Stimulated activated CD4-positive, alpha-beta T cell treated with anti-CD3 and anti-CD28 coated beads, TNF-alpha, amount 100 ng/mL, for 4 hours (primary cell): ENCODE measurements at places on chromosomes 11 and 22.

DNA sequence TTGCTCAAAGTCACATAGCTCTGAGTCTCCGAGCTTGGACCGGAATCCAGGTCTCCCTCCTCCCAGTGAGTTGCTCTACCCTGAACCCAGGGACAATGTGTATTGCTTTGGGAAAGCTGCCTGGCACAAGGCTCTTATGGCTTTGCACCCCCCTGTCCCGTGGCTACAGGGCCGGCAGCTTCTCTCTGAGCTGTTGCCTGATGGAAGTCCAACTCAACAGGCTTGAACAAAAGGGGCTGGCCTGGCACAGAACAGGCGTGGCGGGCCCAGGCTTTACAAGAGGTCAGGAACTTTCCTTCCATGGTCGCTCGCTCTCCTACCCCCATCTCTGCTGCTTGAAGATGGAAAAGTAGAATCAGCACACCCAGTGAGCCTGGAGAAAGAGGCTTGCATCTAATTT is 34.3 kb downstream of the MYEOV start:
- no peak for DNase-seq

DNA sequence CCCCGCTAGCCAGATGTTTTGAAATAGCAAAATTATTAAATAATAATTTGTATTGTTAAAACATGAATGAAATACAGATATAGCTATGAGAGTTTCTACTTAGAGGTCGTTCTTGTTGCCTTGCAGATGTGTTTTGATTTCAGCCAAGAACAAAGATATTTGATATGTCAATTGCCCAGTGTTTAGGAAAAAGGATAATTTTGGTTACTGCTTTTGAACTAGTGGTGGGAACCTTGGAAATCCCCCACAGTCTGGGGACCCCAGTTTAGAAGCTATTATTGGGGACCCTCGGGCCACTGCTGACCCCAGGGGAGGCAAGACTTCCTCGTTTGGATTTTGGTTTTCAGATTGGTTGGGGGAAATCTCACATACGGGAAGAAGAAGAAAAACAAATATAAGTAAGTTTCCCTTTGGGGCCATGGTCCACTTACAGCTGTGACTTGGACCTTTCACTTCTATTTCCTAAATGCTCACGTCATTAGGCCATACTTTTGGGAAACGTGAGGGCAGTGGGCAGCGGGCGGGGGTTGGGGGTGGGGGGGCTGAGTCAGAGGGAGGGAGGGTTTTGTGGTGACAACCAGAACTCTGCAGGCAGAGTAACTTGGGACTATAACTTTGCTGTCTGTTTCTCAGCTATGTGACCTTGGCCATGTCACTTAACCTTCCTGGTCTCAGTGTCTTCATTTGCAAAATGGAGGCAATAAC is 37.0 kb downstream of the LDLRAD3 start:
- no peak for DNase-seq

- DNase-seq, result no peak
Measured at GRCh38 chr11:92125321-92125720, 99.3 kb upstream of the FAT3 start.

GRCh38 chr11:78338138-78338537 is 79.5 kb downstream of the GAB2 start:
- no peak for DNase-seq

- no peak for DNase-seq
Measured at GRCh38 chr22:40509401-40510134, 127.0 kb downstream of the MRTFA start.

- DNase-seq, result no peak
Measured at GRCh38 chr11:35619116-35619854, 1.0 kb downstream of the FJX1 start.

GRCh38 chr11:65572356-65573051 is at the start of gene FAM89B:
Gene FAM89B, plus strand, starts transcription at chr11:65572538. Its CDS starts 132 bp downstream, at chr11:65572670.
- peak; percentile 83 for DNase-seq

GRCh38 chr11:116033931-116034553 is 529.8 kb upstream of the CADM1 start:
- DNase-seq, result no peak

- no peak for DNase-seq
Measured at GRCh38 chr11:2709429-2709828, 9.6 kb upstream of the KCNQ1OT1 start.

- DNase-seq, result no peak
Measured at GRCh38 chr22:48486134-48486532, 1341.5 kb downstream of the BRD1 start.

DNA sequence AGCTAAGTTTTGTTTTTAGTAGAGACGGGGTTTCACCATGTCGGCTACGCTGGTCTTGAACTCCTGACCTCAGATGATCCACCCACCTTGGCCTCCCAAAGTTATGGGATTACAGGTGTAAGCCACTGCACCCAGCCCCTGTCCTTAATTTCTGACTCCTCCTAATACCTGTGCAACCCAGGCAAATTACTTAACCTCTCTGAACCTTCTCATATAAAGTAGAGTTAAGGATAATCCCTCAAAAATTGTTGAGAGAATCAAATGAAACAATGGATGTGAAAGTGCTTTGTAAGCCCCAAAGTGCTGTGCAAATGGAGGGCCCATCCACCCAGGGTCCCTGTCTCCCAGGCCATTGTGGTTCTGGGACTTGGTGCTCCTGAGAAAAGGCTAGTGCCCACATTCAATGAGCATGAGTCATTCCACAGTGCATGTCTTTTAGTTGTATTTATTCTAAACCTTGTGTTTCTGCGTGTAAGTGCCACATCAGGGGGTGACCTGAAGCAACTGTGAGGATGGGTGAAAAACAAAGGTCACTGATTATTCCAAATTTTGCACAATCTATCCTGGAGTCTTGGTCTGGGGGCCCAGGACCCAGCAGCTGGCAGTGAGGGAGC is 61.4 kb upstream of the PTPRJ start:
- DNase-seq, result no peak

DNA sequence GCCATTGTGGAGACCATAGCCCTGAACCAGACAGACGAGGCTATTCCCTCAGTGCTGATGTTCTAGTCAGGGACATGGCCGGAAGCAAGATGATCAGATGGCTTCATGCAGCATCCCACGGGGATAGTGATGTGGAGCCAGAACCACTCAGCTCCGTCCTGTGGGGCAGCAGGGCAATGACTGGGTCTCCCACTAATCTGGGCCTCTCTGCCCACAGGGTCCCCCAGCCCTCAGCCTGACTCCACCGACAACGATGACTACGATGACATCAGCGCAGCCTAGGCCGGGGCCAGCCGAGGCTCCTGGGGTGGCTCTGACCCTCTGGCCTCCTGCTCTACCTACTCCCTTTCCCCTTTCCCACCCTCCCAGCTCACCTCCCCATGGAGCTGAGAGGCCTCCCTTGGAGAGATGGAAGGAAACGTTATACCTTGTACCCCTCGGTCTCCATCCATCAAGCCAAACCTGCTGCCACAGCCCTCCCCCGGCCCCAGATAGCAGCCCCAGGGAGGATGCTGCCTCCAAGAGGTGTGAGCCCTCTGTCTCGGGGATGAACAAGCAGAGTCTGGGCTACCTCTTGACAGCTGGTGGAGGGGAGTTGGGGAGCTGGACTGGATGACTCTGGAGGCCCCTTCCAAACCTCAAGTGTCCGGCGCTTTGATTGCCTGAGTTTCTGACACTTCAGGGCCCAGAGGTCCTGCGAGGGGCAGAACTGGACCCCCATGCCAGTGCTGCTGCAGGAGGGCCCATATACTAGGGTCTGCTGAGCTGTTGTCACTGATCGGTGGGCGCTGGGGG is 47.8 kb downstream of the CD6 start:
- no peak for DNase-seq

DNA sequence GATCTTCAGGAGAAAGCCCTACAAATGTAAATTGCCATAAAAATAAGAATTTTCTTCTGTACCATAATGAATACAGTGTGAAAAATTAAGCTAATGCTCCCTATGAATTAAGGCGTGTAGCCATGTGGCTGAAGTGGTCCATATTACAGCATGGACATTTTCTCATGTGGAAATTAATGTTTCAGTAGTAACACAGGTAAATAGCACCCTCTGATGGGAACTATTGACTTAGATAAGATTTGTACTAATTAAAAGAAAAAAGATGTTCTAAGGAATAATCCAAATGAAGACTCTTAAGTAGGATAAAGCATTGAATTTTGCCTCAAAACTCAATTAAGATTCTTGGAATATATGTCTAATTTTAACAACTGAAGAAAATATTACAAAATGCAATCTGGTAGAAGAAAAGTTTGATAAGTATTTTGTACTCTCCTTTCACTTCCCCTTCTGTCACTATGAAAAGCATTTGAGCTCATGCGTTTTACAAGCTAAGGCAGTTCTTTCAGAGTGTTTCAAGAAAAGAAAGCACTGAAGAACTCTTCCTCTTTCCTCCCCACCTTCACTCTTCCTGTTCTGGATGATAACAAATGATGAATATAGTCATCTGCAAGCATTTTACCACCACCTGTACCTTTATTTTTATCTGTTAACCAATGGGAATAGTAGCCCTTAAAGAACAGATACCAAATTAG is 9.9 kb upstream of the OR8D2 start:
- no peak for DNase-seq

GRCh38 chr11:74697722-74698121 is 33.5 kb downstream of the CHRDL2 start:
- DNase-seq, result no peak

DNA sequence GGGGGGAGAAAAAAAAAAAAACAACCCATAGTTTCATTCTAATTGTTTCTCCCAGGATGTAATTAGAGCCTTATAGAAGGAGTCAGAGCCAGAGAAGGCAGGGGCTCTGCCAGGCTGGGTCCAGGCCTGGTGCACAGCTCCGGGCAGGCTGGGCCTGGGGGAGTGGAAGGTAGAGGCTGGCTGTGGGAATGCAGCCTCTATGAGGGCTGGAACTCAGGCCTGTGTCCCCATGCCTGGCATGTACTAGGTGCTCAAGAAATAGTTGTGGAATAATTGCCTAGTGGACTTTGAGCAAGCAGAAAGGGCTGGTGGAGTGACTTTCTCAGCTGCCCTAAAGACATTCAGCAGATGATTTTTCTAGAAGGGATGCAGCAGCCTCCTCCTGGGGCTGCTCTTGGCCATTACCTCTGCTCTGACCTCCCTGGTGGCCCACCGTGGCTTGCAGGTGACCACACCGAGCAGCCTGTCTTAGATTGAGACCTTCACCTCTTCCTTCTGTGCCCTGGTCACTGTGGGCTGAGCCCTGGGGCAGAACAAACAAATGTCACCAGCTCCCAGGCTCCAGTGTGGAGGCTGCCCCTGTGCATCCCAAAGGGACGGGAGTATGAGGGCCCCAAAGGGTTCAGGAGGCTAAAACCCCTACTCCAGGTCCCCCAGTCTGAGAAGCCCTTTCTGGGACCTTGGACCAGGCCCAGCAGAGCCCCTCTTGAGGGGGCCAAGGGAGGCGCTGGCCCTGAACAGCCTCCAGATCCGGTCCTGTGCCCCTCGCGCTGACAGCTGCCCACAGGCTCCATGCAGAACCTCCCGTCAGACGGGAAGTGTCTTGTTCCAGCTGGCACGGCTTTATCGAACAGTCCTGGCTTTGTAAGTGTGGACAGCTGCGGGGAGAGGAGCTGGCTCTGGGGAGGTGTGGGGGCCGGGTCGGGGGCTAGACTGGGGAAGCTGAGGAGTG is 18.8 kb downstream of the MYEOV start:
- no peak for DNase-seq
